ENCODE measurements at places on chromosomes 13 and 19.

- no peak for DNase-seq
Measured at GRCh38 chr13:61144301-61144700, 271.3 kb downstream of the PCDH20 start.

DNA sequence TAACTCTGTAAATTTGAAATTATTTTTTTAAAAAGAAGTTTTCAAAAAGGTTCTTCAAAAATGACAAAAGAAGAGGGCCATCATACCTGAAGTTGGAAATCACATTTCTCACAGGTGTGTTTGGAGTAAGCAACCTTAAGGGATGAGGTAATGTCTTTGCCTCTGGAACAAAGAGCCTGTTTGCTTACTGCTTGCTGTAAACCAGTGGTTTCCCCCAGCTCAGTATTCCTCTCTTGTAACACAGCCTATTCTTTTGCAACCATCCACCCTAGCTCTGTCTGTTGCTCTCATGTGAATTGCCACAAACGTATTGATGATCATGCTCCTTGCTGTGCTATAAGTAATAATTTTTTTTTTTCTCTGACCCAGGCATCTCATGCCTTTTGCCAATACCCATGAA lies 38.1 kb downstream of the UCHL3 start:
- DNase-seq = no peak

- no peak for DNase-seq
Measured at GRCh38 chr19:3995607-3996006, 10.3 kb upstream of the EEF2 start.

GRCh38 chr19:8592231-8593009 lies 15.2 kb upstream of the MYO1F start:
- peak; percentile 86 for DNase-seq

DNA sequence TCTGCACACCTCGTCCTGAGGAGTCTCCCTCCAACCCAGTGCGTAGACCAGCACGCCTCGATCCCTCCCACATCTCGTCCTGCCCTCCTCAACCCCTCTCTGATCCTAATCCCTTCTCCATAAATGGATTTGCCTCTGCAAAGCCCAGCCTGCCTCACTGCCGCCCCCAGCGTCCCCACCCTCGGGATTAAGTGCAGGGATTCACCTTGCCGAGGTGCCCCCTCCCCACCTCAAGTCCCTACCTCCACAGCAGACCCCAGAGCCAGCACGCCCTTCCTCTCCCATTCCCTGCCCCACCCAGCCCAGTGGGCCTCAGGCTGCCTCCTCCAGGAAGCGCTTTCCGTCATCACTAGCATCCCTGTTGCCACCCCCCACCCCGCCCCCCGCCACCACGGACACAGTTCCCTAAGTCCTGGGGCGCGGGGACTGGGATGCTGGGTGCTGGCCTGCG lies 4.0 kb downstream of the KLF16 start:
- no peak for DNase-seq

DNA sequence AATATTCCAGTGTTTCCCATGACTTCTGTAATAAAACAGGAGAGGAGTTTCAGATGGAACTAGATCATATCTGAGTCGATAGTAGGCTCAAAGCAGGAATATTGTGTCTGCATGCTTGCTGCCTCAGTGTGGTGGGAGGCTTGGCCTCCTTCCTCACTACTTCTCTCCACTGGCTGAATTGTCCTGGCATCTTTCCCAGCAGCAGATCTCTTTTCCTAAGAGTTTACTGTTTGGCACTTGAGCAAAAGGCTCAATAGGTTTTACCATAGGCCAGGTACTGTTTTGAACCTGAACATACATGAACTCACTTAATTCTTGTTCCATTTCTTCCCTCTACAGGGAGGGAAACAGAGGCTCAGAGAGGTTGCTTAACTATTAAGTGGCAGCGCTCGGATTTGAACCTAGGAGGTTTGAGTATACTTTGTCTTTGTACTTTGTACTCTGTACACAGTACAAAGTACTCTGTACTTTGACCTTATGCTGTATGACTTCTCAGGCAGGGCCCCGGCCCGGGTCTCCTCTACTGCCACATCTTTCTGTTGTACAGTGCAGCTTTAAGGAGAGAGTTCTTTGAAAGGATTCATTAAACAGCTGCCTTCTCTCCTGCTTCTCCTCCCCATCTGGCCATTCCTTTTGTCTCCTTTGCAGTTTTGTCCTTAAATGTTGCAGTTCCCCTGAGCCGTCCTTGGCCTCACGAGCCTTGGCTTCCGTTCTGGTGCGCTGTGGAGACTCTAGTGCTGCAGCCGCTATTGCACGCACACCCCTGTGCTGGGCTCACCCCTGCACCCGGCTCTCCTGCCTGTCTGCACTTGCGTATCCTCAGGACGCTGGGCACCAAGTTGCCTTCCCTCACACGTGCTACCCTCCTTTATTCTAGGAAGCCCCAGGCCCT lies 8.1 kb downstream of the B3GLCT start:
- no peak for DNase-seq

- no peak for DNase-seq
Measured at GRCh38 chr19:28886708-28887107, 326.2 kb downstream of the UQCRFS1 start.

DNA sequence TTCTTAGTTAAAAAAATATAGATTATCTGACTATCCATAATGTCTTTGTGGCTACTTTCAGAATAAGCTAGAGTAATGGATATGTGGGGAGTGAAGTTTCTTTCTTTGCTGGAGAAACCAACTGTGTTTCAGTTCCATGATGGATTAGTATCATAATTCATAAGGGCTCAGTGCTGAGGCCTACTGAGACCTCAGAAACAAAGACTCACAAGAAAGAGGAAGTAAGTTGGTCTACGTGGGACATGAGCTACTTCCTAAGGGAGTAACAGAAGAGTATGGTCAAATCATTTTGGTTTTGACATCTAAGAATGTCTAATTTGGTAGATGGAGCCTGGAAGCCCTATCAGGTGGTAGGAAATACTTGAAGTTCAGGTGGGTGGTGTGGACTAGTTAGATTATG lies 99.0 kb upstream of the HTR2A start:
- no peak for DNase-seq
